Memory B cell (primary cell): ENCODE measurements at places on chromosomes 16 and 17.

DNA sequence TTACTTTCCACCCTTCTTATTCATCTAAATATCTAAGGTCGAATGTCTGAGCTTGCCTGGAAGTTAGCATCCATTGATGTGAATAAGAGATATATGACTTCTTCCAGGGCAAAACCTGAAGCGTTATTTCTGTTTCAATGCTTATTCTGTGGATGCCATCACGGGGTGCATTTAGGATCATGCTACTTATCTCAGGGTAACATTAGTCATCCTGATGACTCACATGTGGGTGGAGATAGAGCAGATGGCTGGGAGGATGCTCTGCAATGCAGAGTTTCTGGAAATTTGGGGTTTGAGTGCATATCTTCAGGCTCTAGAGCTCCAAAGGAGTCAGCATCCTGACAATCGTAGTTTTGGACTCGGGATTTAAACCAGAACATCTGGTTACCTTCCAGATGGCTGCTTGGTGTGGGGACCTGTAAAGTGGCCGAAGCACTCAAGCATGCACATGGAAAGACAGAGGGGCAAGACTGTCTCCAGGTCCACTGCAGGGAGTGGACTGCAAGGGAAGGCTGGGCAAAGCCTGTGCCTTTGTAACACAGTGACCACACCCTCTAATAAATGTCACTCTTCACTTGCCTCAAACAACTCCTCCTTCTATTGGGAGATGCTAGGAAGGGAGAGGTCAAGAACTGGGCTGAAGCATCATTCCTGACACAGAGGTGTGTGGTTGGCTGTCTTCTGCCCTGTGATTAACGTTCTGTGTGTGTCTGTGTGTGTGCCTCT is 175.2 kb upstream of the SALL1 start:
- DNase-seq, result no peak

DNA sequence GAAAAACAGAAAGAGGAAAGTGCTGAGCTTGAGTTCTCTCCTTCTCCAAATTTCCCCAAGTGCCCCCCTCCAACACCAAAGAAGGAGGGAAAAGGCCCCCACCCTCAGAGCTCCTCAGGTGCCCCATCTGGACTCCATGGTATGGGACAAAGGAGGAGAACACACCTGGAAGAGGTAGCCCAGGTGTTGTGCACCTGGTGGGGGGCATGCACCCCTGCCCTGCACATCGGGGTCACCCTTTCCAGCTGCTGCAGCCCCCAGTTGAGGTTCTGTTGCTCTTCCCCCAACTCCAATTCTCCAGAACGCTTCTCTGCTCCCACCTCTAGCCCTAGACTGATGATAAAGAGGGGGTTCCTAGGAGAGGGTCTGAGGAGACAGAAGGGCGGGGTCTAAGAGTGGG is 3.0 kb upstream of the COL1A1 start:
- DNase-seq, result no peak

GRCh38 chr16:87582216-87582965 is 19.9 kb upstream of the JPH3 start:
- no peak for DNase-seq

DNA sequence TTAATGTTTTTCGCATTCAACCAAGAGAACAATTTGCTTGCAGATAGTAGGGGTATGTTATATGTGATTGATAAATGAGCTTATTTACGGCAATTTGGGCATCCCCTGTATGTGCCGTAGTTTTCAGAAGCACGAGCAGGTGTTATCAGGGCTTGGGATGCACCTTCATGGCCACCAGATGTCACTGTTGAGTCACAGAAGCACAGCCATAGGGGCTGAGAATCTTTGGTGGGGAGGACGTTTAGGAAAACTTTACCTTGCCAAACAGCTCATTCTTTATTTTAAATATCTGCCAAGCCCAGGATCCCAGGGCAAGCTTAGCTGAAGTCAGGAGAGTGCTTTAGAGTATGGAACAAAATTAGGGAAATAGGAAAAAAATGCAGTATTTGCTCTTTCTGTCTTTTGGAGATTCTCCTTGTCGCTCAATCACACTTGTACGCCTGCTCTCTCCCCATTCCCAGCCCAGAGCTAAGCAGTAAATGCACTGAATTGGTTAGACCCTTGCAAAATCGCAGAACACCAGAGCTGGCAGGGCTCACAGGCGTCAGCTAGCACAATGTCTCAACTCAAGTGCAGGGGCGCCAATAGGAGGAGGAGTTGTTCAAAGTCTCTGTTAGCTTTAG is 93.6 kb upstream of the MPHOSPH6 start:
- peak; percentile 56 for DNase-seq

DNA sequence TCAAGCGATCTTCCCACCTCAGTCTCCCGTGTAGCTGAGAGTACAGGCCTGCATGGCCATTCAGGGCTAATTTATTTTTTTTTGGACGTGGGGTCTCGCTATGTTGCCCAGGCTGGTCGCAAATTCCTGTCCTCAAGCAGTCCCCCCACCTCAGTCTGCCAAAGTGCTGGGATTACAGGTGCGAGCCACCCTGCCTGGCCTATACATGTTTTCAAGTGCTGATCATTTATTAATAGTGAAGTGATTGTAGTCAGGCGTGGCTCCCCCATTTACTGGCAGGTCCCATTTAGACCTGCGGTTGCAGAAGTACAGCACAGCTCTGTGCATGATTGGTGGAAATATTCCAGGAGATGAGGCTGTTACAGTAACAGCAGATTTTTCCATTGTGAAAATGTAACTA is 8.4 kb downstream of the FOXK2 start:
- DNase-seq, result no peak

- DNase-seq, result no peak
These were observed 341.4 kb downstream of the UTP18 start for GRCh38 chr17:51601622-51602261.

- DNase-seq, result no peak
These were observed 4.0 kb downstream of the C1QTNF1 start for GRCh38 chr17:79027925-79028491.

- DNase-seq, result no peak
These were observed 2289.3 kb downstream of the TP53TG3F start for GRCh38 chr16:35748621-35749252.

- no peak for DNase-seq
These were observed 1.8 kb downstream of the MGRN1 start for GRCh38 chr16:4626396-4626795.

GRCh38 chr17:56903560-56903959 is 10.3 kb downstream of the TRIM25 start:
- no peak for DNase-seq

GRCh38 chr17:4407851-4408250 is 25.9 kb upstream of the SPNS3 start:
- DNase-seq, result no peak

GRCh38 chr16:56047307-56048234 is 143.7 kb upstream of the GNAO1 start:
- no peak for DNase-seq

DNA sequence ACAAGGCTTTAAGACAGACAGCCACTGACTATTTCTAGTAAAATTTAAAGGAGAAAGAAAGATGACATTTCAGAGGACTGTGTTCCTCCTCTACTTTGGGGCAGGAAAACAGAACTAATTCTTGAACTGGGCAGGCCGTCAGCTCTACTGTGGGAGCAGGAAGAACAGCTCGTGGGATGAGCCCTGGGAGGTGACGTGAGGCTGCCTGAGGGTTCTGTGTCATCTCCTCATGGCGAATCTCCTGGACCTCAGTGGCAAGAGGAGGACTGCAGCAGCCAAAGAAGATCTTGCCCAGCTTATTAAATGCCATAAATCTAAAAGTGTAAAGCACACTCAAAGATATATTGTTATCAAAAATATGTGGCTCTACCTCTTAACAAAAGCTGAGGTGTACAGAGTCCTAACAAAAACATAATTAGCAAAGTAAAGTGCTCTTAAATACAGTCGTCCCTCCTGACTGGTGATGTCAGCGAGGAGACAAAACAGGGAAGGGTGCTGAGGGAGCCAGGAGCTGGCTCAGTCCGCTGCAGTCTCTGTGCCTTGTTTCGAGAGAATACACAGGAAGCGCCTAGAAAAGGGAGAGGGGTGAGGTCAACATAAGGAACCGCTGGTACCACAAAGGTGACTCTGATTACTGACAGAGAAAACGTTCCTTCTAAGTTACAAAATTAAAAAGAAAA is 58.0 kb downstream of the CREBBP start:
- DNase-seq, result no peak

DNA sequence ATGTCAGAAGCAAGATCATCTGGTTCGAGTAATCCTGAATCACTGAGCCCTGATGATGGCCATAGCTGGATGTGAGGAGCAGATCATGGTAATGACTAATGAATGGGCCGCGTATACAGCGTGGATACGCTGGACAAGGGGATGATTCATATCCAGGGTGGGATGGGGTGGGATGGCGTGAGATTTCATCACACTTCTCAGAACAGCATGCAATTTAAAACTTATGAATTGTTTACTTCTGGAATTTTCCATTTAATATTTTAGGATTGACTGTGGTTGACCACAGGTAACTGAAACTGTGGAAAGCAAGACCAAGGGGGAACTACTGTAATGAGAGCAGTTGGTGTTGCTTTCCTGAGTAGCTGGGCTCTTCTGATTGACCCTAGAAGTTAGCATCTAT is 225.5 kb downstream of the STX8 start:
- no peak for DNase-seq

DNA sequence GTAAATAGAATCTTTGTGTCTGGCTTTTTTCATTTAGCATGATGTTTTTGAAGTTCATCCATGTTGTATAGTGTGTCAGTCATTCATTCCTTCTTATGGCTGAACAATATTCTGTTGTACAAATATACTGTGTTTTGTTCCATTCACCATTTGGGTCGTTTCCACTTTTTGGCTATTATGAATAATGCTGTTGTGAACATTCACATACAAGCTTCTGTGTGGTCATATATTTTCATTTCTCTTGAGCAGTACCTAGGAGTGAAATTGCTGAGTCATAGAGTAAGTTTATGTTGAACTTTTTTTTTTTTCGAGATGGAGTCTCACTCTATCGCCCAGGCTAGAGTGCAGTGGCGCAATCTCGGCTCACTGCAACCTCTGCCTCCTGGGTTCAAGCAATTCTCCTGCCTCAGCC is 32.3 kb upstream of the TAOK1 start:
- no peak for DNase-seq

DNA sequence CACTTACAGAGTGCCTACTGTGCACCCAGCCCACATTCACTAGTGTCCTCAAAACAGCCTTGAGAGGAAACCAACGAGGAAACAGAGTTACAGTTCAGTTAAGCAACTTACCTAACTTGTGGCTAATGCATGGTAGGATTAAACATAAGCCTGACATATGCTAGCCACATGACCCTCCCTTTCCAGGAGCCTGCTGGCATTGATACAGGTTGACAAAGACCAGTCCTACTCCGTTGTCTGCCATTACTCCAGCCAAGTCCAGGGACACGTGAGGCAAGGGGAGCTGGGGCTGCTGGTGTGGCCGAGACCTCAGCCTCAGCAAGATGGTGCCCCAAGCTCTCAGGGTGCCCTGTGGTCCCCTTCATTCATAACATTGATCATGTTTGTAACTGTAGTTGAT is 37.9 kb downstream of the SNX20 start:
- DNase-seq, result no peak

DNA sequence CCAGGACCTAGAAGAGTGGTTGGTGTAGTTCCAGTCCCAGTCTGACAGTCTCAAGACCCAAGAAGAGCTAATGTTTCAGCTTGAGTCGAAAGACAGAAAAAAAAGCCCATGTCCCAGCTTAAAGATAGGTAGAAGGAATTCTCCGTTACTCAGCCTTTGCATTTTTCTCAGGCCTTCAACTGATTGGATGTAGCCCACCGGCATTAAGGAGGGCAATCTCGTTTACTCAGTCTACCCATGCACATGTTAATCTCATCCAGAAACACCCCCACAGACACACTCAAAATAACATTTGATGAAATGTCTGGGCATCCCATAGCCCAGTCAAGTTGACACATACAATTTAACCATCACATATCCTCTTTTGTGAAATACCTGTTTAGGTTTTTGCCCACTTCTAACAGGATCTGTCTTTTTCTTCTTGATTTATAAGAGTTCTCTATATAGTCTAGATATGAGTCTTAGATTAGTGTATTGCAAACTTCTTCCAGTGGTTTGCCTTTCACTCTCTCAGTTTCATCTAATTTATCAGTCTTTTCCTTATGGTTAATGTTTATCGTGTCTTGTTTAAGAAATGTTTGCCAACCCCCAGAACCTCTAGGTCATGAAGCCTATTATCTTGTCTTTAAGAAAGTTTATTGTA is 7.6 kb upstream of the NUP93 start:
- no peak for DNase-seq

- DNase-seq, result no peak
These were observed 17.3 kb upstream of the SPN start for GRCh38 chr16:29645694-29646187.

DNA sequence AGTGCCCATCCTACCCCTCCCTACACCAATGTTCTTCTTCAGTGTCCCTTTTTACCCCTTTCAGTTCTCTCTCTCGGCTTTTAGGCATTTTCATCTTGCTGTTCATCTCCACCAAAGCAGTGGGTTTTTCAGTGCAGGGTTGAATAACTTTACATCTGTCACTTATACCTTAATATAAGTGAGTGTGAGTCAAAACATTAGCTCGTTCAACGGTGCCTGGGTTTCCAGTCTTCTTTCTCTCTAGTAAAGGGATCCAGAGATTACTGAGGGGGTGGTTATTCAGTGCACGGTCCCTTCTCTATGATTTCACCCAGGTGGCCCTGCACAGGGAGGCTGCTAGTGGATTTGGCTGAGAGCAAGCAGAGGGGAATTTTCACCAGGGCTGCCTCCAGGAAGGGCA is 210.6 kb upstream of the CDH5 start:
- DNase-seq, result no peak

- DNase-seq, result no peak
These were observed 682.1 kb upstream of the SOX9 start for GRCh38 chr17:71438631-71439146.

- DNase-seq, result no peak
These were observed 6.2 kb downstream of the SPATA2L start for GRCh38 chr16:89695086-89695874.

GRCh38 chr16:75237398-75238131 is 13.9 kb downstream of the BCAR1 start:
- DNase-seq, result no peak

DNA sequence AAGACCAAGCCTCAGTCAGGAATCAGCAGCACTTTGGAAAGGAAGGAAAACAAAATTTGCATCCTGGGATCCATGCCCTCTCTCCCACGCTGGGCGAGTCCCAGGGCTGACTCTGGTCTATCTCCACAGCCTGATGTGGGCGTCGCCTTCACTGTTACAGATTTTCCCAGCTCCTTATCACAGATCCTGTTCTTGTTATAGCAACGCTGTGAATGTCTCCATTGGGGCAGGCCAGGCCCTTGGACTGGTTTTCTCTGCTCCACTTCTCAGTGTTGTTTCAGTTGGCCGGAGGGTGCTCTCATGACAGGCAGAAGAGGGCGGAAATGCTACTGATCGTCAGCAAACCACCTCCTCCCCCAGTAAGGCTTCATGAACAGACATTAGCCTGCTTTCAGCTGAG is 127.9 kb upstream of the CDH11 start:
- no peak for DNase-seq

- DNase-seq, result no peak
These were observed 20.4 kb upstream of the HOXB13 start for GRCh38 chr17:48748718-48749566.
